Fibroblast of the conjunctiva (primary cell): ENCODE measurements at places on chromosomes 5 and 9.

DNA sequence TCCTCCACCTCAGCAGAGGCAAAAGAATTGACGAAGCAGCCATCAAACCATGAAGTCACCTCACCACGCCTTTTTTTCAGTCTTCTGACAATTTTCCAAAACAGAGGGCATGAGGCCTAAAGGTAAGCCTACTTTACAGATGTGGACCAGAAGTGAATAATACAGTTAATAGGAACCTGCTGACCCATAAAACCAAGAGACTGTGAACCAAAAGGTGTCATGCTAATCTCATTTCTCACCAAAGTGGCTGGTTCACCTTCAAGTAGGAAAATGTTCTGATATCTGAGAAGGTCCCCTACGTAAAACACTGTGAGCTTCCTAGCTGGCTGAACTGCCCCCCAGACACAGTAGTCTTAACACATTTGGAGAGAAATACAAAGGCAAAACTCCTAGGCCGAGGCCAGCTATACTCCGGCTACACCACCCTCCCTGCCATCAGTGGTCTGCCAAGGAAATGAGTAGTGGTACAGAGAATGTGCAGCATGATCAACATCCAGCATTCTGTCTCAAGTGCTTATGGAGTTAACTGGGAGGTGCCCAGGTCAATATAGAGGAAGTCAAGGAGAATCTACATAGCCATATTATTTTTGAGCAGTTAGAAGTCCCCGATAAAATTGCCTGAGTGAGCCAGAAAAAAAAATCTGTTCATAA lies 19.3 kb upstream of the F2RL2 start:
- no peak for DNase-seq

GRCh38 chr9:94699715-94700373 lies 26.7 kb upstream of the AOPEP start:
- DNase-seq: no peak

DNA sequence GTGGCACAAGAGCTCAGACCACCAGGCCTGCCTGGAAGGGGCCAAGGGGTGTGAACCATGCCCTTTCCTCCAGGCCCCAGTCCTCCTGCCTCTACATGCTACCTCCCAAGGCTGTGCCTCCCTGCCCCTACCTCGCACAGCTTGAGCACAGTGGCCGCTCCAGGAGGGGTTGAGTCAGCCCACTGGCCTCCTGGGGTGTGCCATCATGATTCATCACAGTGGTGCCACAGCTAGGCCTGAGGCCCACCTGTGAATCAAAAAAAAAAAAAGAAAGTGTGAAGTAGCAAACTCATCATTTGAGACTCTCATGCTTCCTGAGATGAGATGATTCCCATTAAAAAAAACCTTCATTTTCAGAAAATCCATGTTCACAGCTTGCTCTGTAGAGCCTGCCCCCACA lies 240.5 kb downstream of the HSPA4 start:
- no peak for DNase-seq

DNA sequence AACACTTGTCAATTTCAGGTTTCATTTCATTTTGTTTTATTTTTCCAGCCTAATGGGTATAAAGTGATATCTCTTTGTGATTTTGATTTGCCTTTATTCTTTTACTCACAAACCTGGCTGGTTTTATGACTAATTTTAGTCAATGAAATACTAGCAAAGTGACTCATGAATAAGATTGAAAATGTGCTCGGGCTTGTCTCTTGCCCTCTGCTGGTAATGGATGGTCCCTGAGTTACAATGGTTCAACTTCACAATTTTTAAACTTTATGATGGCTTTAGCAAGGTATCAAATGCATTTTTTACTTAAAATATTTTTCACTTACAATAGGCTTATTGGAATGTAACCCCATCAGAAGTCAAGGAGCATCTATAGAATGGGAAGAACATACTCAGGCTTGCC lies 431.4 kb upstream of the CCNG1 start:
- no peak for DNase-seq

DNA sequence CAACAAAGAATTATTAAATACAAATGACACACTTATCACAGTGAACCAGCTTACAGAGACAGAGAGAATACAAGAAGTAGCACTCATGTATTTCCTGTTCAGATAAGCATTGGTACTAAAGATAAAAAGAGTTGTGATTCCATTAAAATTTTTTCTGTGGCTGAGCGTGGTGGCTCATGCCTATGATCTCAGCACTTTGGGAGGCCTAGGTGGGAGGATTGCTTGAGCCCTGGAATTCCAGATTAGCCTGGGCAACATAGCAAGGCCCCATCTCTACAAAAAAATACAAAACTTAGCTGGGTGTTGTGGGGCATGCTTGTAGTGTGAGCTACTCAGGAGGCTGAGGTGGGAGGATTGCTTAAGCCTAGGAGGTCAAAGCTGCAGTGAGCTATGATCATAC lies 32.9 kb downstream of the FCHO2 start:
- no peak for DNase-seq

- DNase-seq: no peak
Measured at GRCh38 chr9:89701221-89701798, 96.5 kb downstream of the GADD45G start.

DNA sequence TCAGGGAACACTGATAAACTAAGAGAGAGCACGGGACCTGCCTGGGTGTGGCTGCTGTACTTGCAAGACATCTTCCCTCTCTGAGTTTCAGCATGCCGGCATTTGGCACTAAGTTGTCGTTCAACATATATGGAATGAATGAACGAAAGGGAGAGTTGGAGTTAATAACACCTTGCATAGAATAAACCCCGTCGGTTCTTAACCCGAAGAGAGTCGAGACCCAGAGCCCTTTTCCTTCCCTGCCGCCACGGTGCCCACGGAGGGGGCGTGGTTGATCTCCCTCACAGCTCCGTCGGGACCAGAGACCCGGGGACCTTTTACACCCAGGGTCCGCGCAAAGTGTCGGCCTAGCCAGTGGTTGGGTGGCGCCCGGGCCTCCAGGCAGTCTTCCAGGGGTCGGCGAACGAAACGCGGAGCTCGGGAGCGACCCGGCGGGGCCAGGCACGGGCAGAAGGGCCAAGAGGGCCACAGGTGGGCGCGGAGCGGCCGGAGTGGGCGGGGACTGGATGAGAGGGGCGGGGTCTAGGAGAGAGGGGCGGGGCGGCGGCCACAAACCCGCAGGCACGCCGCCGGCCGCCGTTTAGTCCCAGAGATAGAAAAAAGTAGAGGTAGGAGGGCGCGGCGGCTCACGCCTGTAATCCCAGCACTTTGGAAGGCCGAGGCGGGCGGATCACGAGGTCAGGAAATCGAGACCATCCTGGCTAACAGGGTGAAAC lies 735 bp upstream of the RPL26L1 start:
- DNase-seq: no peak

- DNase-seq: peak; percentile 82
Measured at GRCh38 chr5:35046774-35047173, 975 bp downstream of the AGXT2 start.

- DNase-seq: no peak
Measured at GRCh38 chr9:4298255-4299004, 1.4 kb downstream of the GLIS3 start.

DNA sequence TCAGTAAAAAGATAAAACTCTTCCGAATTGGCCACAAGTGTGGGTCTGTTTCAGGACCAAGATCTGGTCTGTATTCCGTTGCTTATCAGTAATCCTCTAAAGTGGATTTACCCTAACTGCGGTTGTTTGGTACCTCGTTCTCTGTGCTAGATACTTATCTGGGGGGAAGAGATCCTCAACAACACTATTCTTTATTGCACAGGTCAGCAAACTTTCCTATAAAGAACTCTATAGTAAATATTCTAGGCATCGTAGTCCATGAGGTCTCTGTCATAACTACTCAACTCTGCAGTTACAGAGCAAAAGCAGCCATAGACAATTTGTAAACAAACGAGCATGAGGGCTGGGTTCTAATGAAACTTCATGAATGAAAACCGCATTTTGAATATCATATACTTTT lies 335.8 kb upstream of the KIF2A start:
- DNase-seq: no peak

DNA sequence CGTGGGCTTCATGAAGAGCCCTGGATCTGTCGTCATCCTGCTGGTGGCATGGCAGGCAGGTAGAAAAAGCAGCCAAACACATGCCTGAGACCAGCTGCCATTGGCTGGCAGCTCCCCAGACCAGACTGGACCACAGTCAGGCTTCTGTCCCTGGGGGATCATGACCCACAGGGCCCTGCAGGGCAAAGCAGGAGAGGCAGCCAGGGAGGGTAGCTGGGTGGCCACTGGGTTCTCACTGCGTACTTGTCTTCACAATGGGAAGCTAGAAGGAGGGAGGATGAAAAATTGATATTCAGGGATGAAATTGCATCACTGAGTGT lies 67.8 kb upstream of the GARNL3 start:
- no peak for DNase-seq

DNA sequence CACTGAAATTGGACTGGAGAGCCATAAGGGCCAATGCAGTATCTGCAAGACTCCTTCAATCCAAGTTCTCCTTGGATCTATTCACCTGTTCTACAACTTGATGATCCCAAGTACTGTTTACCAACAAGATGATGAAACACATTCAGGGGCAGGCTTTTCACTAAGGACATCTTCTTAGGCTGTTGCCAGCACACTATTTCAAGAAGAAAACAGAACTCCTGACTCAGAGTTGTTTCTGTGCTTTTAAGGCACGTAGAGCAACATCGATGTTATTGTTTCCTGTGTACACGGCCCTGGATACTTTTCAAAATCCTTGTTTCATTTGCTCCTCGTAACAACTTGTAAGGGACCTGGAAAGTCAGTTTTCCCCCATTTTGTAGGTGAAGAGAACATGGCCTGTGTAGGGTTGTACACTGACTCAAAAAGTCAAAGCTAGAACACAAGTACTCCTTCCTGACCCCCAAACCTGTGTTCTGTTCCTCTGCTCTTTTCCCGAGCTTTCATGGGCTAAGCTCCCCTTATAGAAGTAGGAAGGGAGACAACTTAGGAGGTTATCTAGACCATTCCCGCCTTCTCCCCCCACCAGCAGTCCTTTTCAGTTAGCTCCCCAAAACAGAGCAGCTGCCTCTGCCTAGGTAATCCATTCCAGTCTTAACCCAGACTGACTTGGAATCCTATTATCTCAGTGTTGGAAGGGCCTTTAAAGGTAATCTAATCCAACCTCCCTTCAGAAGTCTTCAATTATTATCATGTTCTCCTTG lies 5.2 kb upstream of the MGAT1 start:
- DNase-seq: no peak
